ENCODE measurements at places on chromosomes 5 and 9.

DNA sequence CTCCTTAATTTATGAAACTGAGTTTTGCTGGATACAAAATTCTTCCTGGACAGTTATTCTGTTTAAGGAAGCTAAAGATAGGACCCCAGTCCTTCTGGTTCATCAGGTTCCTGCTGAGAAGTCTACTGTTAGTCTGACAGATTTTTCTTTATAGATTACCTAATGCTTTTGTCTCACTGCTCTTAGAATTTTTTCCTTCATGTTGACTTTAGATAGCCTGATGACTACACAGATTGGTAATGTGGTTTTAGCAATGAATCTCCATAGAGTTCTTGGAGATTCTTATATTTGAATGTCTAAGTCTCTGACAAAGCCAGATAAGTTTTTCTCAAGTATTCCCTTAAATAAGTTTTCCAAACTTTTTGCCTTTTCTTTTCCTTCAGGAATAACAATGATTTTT lies 419.7 kb downstream of the CDH10 start:
- DNase-seq: no peak

- no peak for DNase-seq
Observed at GRCh38 chr5:115333164-115333563, 36.7 kb upstream of the CCDC112 start.

DNA sequence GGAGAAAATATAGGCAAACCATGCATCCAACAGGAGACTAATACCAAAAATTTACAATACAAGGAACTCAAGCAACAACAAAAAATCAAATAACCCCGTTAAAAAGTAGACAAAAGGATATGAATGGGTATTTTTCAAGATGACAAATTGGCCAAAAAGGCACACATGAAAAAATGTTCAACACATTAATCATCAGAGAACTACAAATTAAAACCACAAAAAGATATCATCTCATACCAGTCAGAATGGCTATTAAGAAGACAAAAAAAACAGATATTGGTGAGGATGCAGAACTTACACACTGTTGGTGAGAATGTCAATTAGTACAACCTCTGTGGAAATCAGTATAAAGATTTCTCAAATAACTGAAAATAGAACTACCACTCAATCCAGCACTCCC lies 35.0 kb downstream of the TEX10 start:
- no peak for DNase-seq

- DNase-seq: no peak
Observed at GRCh38 chr5:56674441-56674840, 140.9 kb upstream of the MAP3K1 start.

- no peak for DNase-seq
Observed at GRCh38 chr9:106869458-106869857, 6.5 kb downstream of the ZNF462 start.

- no peak for DNase-seq
Observed at GRCh38 chr5:1845696-1846095, 37.0 kb downstream of the IRX4 start.
